ENCODE measurements at places on chromosomes 5 and 9.

DNA sequence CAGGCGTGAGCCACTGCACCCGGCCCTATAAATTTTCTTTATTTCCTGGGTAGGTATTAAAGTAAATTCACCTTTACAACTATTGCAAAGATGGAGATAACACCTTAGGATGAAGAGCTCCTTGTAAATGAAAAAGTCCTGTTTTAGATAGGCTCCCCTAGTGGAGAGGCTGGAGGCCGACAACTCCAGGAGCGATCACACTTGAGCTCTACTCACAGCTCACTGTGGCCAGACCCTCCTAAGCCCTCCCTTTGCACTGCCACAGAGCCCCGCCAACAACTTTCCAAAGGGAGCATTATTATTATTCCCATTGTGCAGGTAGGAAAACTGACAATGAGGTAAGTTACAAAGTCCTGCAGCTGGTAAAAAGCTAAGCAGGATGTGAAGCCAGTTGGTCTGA is 139.1 kb upstream of the ERCC6L2 start:
- no peak for DNase-seq

DNA sequence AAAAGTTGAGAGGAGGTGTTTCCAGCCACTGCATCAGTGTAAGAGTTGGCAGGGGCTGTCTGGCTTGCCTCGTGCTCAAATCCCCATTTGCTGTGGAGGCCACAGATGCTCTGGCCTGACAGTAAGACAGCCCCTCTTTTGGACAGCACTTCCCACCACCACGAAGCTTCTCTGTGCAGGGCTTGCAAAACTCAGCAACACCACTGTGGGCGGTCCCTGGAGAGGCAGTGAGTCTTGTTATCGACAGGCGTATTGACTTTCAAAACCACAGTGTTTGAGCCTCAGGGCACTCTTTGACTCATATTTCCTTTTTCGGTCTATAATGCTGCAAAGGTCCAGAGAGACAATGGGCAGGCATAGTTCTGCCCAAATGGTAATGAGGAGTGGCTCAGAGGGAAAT is 539.5 kb downstream of the EBF1 start:
- DNase-seq = peak; percentile 60

- DNase-seq = no peak
Observed at GRCh38 chr5:168831383-168831782, 252.2 kb upstream of the PANK3 start.

DNA sequence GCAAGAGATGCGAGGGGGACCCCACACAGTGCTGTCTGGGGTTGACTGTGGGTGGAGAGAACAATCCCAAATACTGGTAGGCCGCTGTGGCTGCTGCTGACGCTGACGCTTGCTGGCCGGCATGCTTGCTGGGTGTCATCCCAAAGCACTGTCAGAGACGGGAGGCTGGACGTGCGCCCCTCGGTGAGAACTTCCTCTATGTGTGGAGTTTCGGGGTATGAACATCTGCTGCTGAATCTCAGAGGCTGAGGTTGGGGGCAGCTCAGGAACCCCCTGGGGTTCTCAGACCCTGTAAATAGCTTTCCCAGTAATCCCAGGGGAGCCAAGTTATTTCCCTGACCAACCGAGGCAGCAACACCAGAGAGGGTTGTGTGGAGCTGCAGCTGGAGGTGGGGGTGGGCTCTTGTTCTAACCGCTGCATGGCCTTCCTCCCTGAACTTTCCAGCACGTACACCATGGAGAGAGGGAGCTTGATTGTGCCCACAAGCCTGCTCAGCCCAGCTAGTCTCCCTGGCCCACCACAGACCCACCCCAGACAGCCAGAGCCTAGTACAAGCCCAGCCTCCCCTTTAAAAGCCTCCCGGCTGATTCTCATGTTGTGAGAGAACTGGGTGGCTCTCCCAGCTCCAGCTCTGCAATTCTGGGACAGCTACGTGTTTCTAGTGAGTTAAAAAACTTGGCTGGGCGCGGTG is 21.8 kb upstream of the SLC12A7 start:
- no peak for DNase-seq

GRCh38 chr5:56116599-56117141 is 116.5 kb downstream of the ANKRD55 start:
- DNase-seq = no peak

GRCh38 chr9:125540497-125540896 is 166.5 kb downstream of the MAPKAP1 start:
- DNase-seq = no peak

GRCh38 chr5:170843870-170844269 is 17.9 kb upstream of the RANBP17 start:
- no peak for DNase-seq

- DNase-seq = no peak
Observed at GRCh38 chr9:99895510-99895909, 10.9 kb upstream of the STX17 start.

DNA sequence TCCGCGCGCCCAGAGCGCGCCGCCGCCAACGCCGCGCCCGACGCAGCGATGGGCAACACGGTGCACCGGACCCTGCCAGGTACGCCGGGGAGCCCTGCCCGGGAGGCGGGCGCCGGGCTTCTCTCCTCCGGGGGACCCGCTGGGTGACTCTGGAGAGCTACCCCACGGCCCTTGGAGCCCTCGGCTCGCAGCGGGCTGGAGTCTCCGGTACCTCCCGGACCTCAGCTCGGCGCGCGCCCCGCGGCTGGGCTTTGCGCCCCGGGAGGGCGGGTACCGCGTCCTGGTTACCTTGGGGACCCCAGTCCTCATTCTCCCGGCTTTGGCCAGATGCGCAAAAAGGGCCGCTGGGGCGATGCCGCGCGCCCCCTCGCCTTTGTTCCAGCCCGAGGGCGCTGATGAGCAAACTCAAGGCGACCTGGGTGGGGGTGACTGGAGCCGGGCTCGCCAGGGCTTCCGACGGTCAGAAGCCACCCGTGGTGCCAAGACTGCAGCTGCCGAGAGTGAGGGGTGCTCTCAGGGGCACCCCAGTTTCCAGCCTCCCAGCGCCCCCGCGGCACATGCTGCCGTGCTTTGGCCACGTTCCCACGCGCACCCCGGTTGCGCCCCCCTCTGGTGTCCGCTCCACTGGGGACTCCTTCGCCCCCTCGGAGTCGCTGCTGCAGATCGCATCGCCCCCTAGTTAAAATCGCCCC is 442 bp downstream of the NEURL1B start:
- DNase-seq = no peak

GRCh38 chr5:132788508-132788907 is 11.5 kb upstream of the SEPTIN8 start:
- no peak for DNase-seq

GRCh38 chr9:4769321-4770080 is 23.2 kb upstream of the RCL1 start:
- no peak for DNase-seq

GRCh38 chr5:140093179-140093578 is 20.7 kb upstream of the PURA start:
- no peak for DNase-seq

- DNase-seq = peak; percentile 79
Observed at GRCh38 chr9:113808391-113809358, 67.4 kb upstream of the ZNF618 start.

- DNase-seq = no peak
Observed at GRCh38 chr5:170312666-170313065, 15.1 kb upstream of the LCP2 start.

GRCh38 chr5:111976705-111977435 is 219.9 kb upstream of the NREP start:
- DNase-seq = peak; percentile 26

GRCh38 chr5:167594061-167594435 is 697.4 kb upstream of the WWC1 start:
- DNase-seq = no peak

DNA sequence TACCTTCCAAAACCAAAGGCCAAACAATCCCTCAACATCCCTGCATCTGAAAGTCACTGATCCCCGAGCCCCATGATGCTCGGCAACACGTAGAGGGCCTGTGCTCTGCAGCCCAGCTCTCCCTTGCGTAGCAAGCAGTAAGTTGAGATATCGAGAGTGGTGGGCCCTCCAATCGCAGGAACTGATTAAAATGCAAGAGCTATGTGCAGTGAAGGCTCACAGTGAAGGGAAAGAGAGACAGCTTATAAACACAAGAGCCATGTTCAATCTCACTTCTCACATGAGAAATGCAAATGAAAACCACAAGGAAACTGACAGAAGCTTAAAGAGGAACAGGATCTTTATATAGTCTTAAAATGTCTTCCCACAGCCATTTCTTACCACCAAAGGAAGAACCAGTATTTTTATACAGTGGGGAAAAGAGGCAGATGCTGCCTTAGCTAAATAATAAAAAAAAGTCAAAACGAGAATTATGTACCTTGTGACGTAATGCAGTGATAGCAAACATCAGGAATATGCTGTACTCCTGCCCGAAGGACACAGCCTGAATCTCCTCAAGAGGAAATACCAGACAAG is 24.6 kb downstream of the TTF1 start:
- no peak for DNase-seq

DNA sequence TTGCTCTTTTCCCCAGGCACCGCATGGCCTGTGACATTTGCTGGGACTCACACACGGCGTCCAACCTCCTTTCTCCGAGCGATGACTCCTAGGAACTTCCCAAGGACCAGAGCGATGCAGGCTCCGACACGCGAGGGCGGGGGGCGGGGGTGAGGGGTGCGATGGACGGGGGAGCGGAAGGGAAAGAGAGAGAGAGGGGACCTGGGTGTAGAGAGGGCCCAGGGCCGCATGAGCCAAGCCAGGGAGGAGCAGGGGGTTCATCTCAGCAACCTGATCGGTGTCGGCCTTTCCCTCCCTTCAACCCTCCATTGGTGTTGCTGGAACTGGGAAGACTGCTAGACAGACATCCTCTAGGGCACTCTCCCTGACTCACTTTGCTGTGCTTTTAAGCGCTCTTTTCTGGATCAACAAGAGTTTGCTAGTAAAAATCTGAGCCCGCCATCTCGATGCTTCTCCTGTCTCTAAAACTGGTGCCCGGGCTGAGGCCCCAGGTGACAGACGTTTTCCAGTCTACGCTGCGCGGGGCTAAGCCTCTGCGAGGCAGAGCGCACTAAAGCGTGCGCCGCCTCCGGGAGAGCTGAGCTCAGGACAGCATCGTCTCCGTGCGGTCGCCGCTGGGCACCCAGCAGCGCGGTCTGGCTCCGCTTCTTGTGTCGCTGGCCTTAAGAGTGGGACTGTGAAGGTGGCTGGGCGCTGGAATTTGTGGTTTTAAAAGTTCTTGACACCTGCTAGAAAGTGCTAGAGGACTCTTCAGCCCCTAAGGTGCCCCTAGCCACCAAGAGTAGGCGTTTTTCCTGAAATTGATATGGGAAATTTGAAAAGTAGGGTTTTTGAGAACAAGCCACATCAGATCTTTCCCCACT is 1.0 kb upstream of the TSLP start:
- peak; percentile 19 for DNase-seq

- DNase-seq = no peak
Observed at GRCh38 chr5:151555760-151556576, 35.2 kb downstream of the FAT2 start.

GRCh38 chr5:37435261-37435660 is 56.1 kb downstream of the WDR70 start:
- no peak for DNase-seq

DNA sequence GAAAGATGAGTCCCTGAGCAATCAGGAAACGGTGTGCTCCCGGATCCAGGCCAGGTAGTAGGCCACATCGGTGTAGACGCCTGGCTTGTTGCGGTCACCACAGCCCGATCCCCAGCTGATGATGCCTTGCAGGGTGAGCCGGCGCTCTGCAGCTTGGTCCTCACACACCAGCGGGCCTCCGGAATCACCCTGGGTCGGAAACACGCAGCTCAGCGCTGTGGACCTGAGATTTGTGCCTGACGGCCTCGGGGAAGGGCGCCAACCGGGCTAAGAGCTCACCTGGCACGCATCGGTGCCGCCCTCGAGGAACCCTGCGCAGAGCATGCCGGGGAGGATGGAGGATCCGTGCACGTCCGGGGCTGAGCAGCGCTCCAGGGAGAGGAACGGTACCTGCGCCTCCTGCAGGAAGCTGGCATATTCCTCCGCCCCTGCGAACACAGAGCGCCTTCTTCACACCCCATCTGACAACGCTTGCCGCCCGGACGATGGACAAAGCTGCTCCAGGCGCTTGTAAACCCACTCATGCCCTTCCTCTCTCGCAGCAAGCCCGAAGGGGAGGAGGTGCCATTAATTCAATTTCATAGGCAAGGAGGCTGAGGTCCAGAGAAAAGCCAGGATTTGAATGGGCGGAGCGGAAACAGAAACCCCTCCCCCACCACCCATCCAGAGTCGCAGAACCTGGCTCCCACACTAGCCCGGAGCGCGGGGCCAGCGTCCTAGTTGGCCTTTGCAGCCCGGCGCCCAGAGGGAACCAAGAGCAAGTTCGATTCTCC is 2.0 kb upstream of the PFN3 start:
- peak; percentile 31 for DNase-seq

DNA sequence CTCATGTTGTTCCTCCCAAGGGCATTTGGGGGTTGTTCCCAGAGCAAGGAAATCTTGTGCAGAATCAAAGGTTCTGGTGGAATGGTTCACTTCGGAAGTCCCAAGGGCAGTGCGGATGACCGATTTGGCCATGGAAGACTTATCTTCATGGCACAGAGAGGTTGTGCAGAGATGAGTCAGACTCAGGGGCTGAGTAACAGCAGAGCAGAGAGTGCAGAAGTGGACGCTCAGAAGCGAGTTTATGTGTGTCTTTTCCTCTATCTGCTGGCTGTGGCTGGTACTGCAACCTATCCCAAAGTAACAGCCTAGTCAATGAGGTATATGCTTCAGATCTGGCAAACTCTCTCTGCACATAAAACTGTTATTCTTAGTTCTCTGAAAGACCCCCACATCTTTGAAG is 118.1 kb downstream of the DPYSL3 start:
- DNase-seq = peak; percentile 75

- DNase-seq = no peak
Observed at GRCh38 chr5:62369039-62369438, 34.7 kb downstream of the DIMT1 start.

DNA sequence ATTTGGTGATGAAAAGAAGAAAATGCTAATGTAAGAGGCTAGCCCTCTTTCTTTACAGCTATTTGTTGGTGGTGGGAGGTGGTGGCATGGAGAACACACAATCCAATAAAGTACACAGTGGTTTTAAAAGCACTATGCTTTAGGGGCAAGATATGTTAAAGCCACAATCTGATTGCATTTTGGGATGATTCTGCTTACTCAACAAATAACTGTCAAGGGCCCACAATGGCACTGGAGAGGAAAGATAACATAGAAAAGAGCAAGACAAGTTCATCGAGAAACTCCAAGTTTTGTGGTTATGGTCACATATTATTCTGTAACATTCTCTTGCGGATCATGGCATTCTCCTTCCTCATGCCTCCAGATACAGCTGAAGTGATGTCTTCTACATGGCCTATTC is 38.8 kb downstream of the OTP start:
- DNase-seq = no peak

DNA sequence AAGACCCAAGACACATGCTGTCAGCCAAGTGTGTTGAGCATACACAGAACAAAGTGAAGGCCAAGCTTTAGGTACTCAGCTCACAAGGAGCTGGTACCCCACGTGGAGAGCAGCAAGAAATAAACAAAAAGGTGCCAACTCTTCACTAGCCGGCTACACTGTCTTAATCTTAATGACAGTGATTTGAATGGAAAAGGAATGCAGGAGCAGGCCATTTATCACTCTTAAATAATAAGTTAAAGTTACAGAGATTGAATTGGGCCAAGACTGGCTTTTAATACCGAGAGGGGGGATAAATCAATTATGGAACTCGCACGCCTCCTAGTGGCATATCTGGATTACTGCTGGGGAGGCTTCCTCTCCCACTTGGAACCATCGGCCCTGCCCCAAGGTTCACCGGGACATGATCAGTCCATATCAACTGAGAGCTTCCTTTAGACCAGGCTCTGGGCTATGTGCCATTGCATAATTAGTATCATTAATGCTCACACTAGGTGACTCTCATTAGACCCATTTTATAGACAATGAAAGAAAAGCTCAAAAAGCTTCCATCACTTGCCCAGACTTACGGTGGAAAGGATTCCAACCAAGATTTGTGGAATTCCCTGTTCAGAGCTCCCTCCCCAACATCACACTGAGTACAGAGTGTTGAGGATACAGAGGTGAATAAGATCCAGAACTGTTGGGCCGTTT is 94.0 kb downstream of the ACTL7B start:
- DNase-seq = peak; percentile 36

All from fibroblast of gingiva (primary cell).